Astrocyte (in vitro differentiated cells and primary cell): ENCODE measurements at places on chromosomes 1 and 21.

- DNase-seq = no peak
Measured at GRCh38 chr1:245365095-245366020, 210.6 kb downstream of the KIF26B start.

- DNase-seq = no peak
Measured at GRCh38 chr1:175702079-175702795, 41.2 kb downstream of the TNR start.

GRCh38 chr1:94562519-94563260, 21.1 kb upstream of the F3 start:
- no peak for DNase-seq

GRCh38 chr1:11471473-11471872, 7.5 kb upstream of the DISP3 start:
- DNase-seq = no peak

DNA sequence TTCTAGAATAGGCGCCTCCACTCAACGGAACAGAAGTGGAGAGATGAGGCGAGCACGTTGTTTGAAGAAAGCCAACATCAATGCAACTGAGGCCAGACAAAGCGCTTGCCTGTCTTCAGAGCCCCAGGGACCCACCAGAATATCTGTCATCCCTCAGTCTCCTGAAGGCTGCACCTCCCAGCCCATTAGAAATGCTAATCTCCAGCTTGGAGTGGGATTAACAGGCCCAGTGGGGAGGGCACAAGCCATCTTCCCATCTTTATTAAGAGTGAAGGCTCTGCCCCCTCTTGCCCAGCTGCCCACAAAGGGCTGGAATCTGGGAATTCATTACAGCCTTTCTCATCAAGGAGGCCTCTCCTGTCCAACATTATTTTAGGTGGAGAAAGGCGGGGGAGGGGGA, 16.8 kb upstream of the CNTN2 start:
- no peak for DNase-seq

DNA sequence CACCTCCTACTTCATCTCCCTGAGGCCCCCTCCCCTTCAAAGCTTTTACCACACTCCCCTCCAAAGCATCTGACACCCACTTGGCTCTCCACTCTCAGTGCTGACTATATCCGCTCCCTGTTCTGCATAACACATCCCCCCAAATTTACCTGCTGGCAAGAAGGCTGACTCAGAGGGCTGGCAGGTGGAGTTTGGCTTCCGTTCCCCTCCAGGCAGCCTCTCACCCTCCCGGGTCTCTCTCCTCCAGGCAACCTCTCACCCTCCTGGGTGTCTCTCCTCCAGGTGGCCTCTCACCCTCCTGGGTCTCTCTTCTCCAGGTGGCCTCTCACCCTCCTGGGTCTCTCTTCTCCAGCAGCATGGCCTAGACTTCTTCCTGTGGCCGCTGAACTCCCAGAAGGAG, 562.1 kb downstream of the NPHP4 start:
- DNase-seq = no peak

DNA sequence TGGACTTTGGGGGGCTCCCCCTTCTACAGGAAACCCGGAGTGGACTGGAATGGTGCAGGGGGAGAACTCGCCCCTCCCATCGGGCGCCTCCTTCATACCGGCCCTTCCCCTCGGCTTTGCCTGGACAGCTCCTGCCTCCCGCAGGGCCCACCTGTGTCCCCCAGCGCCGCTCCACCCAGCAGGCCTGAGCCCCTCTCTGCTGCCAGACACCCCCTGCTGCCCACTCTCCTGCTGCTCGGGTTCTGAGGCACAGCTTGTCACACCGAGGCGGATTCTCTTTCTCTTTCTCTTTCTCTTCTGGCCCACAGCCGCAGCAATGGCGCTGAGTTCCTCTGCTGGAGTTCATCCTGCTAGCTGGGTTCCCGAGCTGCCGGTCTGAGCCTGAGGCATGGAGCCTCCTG, at the start of gene TNFRSF14:
Gene TNFRSF14, plus strand, starts transcription at position 95 of the 401 bp plus-strand sequence. Its CDS starts 294 bp downstream, at position 389.
- no peak for DNase-seq

- peak; percentile 99 for DNase-seq
Measured at GRCh38 chr1:87956072-87956471, 627.4 kb downstream of the LMO4 start.

GRCh38 chr1:211323156-211324063, 3.2 kb upstream of the TRAF5 start:
- DNase-seq = no peak

DNA sequence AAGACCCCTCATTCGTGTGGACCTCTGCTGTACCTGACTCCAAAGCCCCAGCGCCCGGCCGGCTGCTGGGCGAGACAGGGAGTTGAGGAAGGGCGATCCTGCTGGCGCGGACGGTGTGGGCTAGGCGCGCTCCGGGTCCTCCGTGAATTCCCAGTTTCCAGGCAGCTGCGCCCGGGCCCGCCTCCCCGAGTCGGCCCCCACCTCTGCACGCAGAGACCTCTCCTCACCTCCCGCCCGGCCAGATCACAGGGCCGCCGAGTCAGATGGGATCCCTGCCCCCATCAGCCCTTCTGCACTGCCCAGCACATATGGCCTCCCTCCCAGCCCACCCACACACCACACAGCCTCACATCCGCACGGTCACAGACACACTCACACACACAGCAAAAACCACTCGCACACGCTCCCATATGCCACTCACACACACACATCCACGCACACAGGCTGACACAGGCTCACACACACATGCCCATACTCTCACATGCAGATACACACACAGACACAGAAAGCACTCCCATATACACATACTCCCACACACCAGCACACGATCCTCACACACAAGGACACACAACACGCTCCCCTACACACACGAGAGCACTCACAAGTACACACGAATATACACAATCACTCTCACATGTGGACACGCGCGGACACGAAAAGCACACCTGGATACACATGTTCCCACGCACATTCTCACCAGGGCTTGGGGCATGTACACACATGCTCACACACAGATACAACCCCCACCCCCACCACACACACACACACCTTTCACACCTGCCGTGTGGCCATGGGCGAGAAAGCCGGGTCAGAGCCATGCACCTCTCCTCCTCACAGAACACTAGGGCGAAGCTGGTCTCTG, 7.2 kb upstream of the GUCA2B start:
- no peak for DNase-seq

DNA sequence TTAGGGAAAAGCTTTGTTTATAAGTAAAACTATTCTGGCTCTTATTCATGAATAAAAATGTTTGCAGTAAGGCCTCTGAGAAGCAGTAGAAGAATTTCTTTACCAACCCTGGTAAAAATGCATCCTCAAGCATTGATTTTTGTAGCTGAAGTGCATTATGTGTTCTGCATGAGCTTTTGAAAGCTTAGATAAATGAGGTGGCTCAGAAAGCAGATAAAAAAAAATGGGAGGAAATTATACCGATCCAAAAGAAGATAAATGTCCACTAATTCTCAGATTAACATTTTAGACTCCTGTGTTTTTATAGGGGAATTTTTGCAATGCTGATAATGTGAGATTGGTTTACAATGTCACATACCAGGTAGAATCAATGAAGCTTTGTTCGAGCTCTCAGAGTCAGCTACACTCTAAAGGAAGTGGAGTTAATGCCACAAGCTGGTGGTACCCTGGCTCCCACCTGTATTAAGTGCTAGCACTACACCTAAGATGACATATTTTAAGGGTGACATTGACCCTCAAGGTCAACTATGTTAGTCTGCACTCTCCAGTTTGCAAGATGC, 85.5 kb upstream of the SELENON start:
- no peak for DNase-seq

GRCh38 chr1:155884982-155885381, 25.6 kb downstream of the SYT11 start:
- no peak for DNase-seq

GRCh38 chr1:109024646-109025045, 17.3 kb downstream of the WDR47 start:
- DNase-seq = no peak

- DNase-seq = peak; percentile 93
Measured at GRCh38 chr21:29334717-29335428, 36.2 kb downstream of the BACH1 start.

DNA sequence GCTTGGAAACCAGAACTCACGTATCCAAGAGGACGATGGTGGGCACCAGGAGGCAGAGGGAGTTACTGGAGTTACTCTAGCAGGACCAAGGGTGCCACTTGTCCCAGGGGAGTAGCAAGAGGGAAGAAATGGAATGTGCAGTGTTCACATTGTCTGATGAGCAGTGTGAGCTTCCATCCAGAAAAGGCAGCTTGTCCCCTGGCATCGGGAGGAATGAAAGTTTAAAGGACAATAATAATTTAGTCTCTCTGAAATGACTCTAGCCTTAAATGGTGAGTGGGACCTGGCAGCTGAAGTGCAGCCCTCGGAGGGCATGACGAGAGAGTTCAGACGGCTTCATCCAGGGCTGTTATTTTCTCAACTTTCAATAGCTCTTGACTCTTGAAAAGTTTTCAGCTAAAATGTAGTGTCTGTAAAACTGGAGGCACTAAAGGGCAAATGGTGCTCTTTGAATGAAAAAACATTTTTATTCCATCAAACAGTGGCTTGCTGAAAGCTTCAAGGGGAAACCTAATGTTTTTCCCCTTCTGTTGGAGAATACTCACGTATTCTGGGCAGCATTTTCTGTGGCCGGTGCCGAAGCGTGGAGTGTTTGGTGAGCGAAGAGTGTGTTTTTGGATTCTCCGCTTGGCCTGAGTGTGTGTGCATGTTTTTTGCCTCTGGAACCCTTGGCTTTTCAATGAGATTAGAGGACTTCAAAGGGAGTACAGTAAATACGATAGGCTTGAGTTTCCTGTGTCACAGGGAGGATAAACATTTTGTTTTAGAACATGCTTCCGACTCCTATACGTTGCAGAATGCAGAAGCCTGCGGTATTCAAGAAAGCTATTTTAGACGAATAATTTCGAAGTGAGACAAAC, 157.3 kb downstream of the GALNT2 start:
- DNase-seq = no peak

- DNase-seq = no peak
Measured at GRCh38 chr1:30052178-30052577, 671.2 kb downstream of the MATN1 start.

GRCh38 chr1:227182012-227182411, 136.3 kb downstream of the CDC42BPA start:
- no peak for DNase-seq

DNA sequence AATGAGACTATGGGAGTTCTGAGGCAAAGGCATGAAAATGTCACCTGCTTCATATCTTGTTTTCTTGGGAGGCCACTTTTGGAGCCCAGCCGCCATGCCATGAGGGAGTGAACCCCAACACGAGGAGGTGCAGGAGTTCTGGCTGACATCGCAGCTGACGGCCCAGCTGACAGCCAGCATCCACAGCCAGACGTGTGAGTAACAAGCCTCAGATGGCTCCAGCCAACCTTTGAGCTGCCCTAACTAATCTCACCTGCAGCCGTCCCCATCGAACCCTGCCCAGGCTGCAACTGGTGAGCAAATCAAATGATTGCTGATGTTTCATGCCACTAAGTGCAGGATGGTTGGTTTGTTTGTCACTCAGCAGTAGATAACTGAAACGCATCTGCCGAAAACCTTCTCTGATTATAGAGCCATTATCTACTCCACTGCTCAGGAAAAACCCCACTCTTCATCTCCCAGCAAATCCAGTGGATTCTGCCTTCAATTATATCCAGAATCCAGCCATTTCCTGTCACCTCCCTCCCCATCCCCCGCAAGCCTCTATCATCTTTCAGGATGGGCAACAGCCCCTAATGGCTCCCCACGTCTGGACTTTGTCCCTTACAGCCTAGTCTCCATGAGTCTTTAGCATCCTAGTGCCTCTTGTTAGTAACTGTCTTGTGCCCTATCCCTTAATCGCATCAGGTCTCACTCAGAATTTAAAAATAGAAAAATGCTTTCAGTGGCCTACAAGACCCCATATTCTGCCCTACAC, 18.5 kb upstream of the RAB4A start:
- no peak for DNase-seq

DNA sequence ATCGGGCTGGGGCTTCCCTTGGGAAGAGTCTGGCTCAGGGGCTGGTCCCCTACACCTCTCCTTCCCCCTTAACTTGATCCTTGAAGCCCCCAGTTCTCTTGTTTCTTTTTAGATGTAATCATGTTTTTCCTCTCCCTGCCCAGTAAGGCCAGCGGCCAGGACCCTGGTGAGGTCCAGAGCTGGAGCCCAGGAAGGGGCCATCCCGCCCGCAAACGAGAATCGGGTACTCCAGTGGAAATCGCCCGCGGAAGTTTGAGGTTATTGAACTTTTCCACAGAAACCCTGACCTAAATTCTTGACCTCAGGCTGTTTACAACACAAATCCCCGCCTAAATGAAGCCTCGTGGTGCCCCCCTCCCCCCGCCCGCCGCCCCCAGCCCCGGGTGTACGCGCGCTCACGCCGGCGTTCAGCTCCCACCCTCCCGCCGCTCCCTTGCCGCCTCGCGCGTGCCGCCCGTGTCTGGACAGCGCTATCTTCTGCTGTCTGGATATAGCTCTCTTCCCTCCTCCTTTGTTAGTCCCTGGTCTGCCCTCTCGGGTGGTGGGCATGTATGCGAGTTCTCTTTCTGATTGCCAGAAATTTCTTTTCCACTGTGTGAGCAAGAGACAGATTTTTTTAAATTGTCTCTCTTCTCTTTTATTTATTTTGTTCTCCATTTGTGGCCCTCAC, 165.9 kb upstream of the CACNA1E start:
- DNase-seq = no peak

GRCh38 chr1:229810140-229810539, 184.1 kb downstream of the URB2 start:
- DNase-seq = no peak

DNA sequence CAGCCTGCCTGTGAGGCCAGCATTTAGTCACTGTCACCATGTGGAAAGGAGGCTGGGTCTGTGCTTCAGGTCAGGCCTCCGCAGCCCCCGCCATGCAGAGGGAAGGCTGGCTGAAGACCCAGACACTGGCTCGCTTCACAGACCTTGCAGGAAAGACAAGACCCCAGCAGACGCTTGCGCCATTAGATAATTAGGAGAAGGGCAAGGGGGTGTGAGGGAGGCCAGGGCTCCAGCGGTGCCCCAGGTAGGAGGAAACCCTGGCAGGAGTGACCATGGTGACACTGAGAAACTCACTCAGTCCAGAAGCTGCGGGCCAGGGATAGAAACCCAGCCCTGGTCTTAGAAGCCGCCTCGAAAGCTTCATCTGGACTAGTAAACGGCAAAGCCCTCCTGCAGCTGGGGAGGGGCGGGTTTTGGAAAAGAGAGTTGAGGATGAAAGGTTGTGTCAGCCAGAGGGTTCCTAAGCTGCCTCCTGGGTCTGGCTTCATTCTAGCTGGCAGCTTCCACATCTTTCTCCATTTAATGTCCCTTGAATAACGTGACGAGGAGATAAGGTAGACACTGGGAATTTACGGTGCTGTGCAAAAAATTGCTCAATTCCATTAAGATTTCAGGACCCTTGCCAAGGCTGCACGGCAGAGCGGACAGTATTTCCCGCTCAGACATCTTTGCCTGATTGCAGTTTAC, 294.1 kb upstream of the VAMP3 start:
- DNase-seq = no peak

- no peak for DNase-seq
Measured at GRCh38 chr21:27094184-27094948, 127.5 kb upstream of the ADAMTS5 start.

DNA sequence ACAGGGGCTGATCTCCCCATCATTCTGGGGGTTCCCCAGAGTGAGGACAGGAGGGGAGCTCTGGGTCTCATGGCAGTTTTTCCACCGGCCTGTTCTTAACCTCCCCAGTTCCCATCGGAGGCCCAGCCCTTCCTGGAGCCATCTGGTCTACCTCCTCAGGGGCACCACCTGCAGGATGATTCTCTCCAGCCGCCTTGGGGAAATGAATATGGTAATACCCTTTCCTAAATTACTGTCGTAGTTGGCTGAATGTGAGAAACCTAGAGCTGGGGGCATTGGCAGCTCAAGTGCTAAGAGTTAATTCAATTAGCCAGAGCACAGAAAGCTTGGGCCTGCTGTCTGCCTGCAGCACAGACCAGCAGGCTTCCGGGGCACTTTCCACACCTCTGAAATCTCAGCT, 64.9 kb downstream of the TAS1R2 start:
- no peak for DNase-seq
